IMR-90 (cell line): ENCODE measurements at places on chromosomes 1 and 21. TPM values are rescaled to one million over a fixed set of nuclear protein-coding genes. Genes with fewer than 3 reads are reported as not detected.

DNA sequence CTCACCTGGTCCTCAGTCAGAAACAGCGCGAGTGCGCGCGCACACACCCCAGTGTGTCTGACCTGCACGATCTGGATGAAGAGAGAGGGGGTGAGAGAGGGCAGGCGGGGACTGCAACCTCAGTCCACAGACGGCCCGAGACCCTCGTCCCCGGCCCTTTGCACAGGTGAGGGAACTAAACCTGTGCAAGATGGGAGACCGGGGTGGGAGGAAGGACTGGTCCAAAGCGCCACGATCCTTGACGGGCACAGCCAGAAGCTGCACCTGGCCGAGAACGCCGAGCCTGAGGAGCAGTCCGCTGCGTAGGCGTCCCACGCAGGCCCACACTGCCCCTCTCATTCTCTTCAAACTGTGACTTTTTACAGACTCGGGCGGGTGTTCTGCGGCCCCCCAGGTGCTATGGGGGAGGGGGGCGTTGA lies 519 bp upstream of the IQCC start:
- no peak for DNase-seq

DNA sequence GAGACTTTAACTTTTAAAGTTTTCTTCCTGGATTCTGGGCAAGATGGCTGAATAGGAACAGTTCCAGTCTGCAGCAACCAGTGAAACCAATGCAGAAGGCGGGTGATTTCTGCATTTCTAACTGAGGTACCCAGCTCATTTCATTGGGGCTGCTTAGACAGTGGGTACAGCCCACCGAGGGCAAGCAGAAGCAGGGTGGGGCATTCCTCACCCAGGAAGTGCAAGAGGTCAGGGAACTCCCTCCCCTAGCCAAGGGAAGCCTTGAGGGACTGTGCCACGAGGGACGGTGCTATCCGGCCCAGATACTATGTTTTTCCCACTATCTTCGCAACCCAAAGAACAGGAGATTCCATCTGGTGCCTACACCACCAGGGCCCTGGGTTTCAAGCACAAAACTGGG lies 121.0 kb downstream of the VAV3 start:
- DNase-seq = no peak

- DNase-seq = no peak
These were observed 161.3 kb upstream of the PTGFR start for GRCh38 chr1:78329475-78329874.

DNA sequence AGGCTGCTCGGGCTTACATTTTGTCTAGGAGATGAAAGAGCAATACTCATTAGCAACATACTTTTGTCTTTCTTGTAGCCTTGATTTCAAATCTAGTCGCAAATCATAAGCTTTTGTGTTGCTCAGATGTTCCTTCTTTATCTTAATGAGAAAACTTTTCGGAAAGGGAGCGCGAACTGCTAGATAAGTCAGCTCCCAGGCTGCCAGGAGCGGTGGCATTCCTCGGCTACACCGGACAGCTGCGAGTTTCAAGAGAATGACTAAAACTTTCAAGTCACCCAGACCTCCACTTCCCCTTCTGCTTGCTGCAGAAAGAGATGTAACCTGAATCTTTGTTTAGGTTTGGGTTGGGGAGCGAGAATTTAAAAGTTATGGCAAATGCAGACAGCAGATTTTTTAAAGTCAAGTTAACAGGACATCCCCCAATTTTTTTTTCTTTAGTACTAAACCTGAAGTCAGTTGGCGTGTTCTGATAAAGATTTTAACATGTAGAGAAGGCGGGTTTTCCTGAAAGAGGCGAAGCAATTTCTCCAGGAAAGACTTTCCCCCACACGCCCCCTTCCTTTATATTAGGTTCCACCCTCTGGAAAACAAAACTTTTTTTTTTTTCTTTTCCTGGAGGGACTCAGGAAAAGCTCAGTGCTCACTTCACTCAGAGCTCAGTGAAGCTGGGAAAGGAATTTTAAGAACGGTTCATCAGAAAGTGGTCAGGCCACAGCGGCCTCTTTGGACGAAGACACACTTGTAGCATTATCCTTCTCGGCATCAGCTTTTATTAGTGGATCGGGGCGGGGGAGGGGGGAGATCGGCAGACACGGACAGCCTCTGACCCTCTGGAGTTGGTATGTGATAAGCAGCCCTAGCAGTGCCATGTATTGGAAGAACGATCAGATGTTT lies at the start of gene LHX8:
Gene LHX8, plus strand, starts transcription at position 639 of the 897 bp plus-strand sequence. CDS start 2,227 bp downstream, outside the sequence.
- no peak for DNase-seq

The FOXD2 gene
- polyA plus RNA-seq = 0.03 and 0.04 TPM in 2 replicates

The NBPF20 gene
- polyA plus RNA-seq = 2.2 and 2.6 TPM in 2 replicates

The ELAVL4 gene
- not detected in 2 replicates for polyA plus RNA-seq
